ENCODE measurements at places on chromosomes 3 and 15.

DNA sequence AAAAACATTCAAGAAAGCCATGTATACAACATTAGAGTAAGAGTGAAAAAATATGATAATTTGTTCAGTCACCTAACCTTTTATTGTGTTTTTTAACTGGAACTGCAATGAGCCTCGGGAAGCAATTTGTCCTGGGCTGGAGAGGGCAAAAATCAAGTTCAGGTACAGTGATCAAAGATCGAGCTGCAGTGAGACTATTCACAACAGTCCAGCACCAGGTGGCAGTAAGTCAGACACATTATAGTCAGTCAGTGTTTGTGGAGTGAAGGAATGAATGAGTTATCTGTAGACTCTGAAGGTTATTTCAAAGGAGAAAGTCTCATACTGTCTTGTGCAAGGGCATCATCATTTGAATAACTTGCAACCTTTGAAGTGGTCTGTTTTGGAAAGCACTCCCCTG is 116.6 kb downstream of the CHDH start:
- DNase-seq = no peak

DNA sequence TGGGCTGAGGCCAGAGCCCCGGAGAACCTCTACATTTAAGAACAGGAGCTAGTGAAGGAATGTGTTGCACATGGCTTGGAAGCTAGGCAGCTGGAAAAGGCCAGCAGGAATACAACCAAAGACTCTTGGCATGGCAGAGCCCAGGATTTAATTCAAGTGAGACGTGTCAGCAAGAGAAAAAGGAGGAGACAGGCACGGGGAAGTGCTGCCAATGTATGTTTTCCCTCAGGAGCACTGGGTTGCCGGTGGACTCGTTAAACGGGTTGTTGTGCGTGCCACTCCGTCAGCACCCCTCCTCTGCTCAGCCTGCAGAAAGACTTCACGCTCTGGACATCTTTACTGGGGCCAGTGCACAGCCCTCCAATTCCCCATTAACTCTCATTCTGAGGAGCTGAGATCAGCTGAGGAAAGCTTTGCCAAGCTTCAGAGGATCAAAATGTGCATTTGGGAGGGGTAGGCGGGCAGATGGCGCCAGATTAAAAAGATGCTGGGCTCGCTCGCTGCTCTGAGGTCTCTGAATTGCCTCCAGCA is 103.7 kb downstream of the PDZRN3 start:
- DNase-seq = no peak

GRCh38 chr3:149450281-149450680 is 24.2 kb upstream of the TM4SF4 start:
- DNase-seq = no peak

- DNase-seq = peak; percentile 34
Measured at GRCh38 chr15:86077070-86077469, 2.6 kb upstream of the AGBL1 start.

- DNase-seq = no peak
Measured at GRCh38 chr3:122310361-122310760, 14.7 kb upstream of the CSTA start.

GRCh38 chr3:9930804-9931418 is 2.7 kb upstream of the CRELD1 start:
- no peak for DNase-seq

GRCh38 chr3:161939918-161940620 is 443.5 kb downstream of the OTOL1 start:
- no peak for DNase-seq

- DNase-seq = no peak
Measured at GRCh38 chr15:100311833-100312476, 29.8 kb downstream of the ADAMTS17 start.

GRCh38 chr3:178475062-178475461 is 61.2 kb upstream of the KCNMB2 start:
- DNase-seq = no peak

- no peak for DNase-seq
Measured at GRCh38 chr3:50592568-50592967, 19.0 kb downstream of the CISH start.

GRCh38 chr15:88256279-88257230 is at the start of gene NTRK3:
Gene NTRK3 (minus strand): TSS chr15:88256739. CDS start chr15:88256153, 586 bp downstream.
- DNase-seq = peak; percentile 72

DNA sequence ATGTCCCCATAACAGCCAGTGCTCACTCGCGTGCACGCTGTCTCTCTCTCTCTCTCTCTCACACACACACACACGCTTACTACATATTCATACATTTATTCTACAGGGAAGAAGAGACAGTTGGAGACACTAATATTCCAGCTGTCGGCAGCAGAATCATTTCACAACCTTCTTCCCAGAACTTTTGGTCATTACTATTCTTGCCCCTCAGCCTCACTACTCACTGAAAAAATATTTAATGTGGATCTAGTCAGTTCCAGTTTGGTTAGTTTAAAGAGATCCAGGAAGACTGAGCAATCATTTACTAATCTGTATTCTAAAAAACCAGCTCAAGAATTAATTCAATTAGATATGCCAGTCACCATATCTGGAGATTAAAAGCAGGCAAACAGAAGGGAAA is 394.9 kb downstream of the PTPRG start:
- no peak for DNase-seq
